Fibroblast of skin of left quadriceps (primary cell): ENCODE measurements at places on chromosomes 12 and 14.

GRCh38 chr12:32780071-32780470 lies 24.4 kb upstream of the YARS2 start:
- no peak for DNase-seq

DNA sequence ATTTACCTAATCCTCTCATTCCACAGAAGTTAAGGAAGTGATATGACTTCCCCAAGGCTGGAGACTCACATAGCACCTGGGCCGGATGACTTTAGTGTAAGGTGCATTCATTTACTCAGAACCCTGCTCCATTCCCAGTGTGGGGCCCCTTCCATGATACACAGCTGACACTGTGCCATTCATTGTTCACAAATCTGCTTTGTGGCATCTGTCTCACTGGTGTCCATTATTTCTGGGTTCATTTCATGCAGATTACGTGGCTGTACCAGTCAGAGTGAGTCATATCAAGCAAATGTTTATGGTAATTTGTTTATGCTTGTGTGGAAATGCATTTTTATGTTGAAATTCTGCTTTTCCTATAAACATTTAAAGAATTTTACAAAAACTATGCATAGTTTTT lies 5.2 kb downstream of the ANO4 start:
- DNase-seq: no peak

DNA sequence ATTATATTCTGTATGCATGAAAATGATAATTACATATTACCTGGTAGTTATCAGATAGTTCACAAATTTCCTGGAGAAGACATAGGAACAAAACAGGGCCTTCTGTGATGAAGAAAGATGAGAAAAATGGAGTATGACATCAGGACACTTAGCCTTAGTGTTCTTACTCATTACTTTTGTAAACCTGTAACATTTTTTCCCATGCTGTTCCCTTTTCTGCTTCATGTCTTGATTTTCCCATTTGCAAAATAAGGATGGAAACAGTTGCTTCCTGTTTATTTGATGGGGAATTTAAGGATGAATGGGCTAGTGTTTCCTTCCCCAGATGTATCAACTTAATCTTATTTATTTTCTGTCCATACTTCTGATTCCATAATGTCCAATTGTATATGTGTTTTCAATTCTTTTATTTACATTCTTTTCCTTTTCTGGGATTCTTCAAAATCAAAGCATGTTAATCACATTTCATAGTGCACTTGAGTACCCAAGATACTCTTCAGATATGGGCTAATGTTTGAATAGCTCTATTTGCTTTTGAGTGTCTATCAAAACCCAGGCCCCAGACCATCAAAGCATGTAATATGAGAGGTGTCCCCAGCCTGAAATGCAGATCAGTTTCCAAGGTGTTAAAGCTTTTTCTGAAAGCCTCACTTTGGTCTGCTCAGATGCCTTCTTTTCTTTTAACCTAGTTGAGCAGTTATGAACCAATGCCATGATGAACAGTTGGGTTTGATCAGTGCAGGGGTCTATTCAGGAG lies 260.5 kb downstream of the RAD51B start:
- no peak for DNase-seq

GRCh38 chr12:102509123-102509626 lies 28.8 kb upstream of the IGF1 start:
- DNase-seq: no peak

- DNase-seq: no peak
Observed at GRCh38 chr12:125996443-125996842, 931.2 kb downstream of the AACS start.

DNA sequence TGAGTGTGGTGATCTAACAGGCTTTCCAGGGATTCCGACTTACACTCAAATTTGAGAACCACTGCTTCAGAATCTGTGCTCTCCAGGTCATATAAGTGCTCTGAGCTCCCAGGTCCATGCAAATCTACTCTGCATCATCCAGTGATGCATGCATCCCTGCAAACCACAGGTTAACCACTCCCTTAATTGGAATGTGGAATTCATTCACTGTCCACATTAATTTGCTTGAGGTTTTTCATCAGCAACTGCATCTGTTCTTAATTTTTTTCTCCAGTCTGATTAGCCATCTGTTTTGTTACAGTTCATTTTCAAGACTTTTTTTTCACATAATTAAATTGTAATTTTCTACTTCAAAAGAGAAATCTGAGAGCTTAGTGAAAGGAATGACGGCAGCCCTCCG lies 43.4 kb upstream of the RIN3 start:
- DNase-seq: peak; percentile 93

DNA sequence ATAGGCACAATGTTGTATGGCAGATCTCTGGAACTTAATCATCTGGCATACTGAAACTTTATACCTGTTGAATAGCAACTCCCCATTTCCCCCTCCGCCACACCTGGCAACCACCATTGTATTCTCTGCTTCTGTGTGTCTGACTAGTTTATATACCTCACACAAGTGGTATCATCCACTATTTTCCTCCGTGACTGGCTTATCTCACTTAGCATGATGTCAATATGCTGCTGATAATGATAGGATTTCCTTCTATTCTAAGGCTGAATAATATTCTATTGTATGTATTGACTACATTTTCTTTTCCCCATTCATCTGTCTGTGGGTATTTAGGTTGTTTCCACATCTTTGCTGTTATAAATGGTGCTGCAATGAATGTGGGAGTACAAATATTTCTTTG lies 21.5 kb downstream of the BRMS1L start:
- no peak for DNase-seq

DNA sequence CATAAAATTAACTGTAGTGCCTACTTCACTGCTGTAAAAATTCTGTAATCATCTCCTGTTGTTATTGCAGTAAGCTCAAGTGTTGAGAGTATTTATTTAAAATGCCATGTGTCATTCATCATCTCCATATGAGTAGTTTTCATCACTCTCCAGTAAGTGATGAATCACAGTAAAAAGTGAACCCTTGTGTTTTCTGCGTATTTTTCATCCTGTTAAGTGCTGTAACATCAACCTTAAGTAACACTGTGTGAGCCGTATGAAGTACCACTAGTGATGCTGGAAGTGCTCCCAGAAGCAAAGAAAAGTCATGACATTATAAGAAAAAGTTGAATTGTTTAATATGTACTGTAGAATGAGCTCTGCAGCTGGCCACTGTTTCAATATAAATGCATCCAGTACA lies 55.4 kb downstream of the SLCO1B3 start:
- DNase-seq: no peak

- peak; percentile 31 for DNase-seq
Observed at GRCh38 chr12:112839386-112839972, 47.9 kb downstream of the RPH3A start.

DNA sequence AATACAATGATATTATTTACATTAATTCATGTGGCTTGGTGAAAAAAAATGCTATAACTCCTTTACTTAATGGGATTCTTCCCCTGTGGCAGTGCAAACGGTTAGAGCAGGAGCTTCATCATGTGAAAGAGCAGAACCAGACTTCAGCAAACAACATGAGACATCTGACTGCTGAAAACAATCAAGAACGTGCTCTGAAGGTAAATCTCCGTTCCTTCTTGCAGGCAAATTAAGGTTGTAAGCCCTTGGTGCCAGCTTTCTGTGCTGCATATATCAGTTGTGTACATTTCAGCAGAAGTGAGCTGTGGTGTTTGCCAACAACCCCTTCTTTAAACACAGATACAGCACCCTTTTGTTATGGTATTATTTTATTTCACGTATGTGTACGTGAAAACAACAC lies 171.7 kb downstream of the MIPOL1 start:
- DNase-seq: no peak

GRCh38 chr14:98685725-98686124 lies 586.3 kb downstream of the BCL11B start:
- no peak for DNase-seq

GRCh38 chr12:117090388-117090787 lies 8.8 kb downstream of the TESC start:
- DNase-seq: no peak

DNA sequence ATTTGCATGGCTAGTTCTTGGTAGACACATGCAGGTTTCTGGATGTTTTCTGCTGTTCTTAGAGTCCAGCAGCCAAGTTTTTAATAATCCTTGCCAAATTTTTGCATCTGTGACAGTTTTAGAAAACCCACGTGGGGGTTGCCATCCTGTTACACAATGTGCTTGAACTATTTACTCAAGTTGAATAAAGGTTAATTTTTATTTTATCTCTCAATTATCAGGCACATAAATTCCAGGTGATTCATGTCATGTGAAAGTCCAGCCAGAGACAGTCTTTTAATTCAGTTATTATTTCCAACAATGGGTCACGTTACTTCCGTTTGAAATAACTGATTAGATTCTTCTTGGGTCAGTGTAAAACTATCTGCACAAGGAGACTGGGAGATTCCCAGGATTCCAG lies 15.7 kb downstream of the MYRFL start:
- no peak for DNase-seq

- DNase-seq: peak; percentile 13
Observed at GRCh38 chr12:52494518-52494917, 1.5 kb upstream of the KRT6A start.

DNA sequence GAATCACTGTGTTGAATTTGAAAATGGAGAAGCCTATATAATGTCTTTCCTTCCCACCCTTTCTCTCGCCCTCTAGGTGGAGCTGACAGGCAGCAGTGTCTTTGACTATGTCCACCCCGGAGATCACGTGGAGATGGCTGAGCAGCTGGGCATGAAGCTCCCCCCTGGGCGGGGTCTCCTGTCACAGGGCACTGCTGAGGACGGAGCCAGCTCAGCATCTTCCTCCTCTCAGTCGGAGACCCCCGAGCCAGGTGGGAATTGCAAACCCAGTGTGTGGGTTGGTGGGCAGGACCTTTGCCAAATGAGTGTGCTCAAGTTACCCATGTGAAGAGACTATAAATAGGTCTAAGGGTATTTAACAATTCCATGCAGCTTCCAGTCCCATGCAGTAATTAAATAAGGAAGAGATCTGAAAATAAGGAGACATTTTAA lies 274.7 kb downstream of the EGLN3 start:
- DNase-seq: peak; percentile 26

- no peak for DNase-seq
Observed at GRCh38 chr14:92451755-92452154, 61.8 kb upstream of the RIN3 start.

DNA sequence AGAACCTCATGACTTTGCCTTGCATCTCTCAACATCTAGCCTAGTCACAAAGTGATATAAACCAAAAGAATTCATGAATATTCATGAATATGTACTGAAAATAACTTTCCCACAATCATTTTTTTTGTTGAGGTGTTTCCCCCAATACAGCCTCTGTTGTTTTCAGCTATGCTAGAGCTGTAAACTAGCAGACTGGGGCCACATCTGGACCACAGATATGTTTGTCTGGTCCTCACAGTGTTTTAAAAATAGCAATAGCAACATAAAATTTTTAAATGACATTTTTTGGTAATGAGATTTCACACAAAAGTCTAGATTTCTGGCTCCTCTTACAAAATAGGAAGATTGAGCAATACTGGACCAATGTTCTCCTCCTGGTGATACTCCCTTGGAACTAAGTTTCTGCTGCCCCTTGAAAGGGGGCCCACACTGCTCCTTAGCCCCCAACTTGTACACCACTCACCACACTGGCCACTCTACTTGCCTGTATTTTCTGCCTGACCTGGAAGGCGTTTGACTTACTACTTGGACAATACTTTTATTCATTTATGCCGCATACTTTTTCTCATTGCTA lies 81.2 kb downstream of the BMP4 start:
- DNase-seq: peak; percentile 47

DNA sequence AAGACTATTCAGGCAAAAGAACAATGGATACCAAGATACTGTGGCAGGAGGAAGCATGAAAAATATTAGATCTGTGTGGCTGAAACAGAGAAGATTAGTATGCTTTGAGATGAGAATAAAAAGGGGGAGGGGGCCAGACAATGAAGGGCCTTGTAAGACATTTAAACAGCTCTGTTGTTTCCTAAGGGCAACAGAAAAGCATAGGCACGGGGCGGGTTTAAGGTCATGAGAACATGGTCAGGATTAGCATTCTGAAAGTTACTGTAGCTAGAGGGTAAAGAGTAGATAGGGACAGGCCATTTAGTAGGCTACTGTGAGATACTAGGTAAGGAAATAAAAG lies 18.6 kb downstream of the INTS13 start:
- DNase-seq: no peak

DNA sequence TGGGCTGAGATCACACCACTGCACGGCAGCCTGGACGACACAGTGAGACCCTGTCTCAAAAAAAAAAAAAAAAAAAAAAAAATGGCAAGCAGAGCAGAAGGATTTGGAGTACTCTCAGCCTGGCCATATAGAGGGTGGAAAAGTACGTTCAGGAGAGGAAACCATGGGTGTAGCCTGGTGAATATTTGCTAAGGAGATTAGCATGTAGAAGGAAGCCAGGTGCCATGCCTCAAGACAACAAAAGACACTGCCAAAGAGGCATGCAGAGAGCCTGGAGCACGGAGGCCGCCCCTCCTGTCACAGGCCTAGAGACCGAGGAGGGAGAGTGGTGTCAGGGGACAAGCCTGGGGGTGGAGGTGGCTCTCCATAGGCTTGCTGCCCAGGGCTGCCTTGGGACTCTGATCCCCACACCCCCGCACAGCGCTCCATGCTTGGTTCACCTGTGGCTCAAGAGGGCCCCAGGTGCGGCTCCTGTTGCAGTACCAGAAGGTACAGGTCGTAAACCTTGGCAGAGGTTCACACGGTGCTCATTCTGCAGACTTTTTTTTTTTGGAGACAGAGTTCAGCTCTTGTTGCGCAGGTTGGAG lies 27.9 kb upstream of the DEGS2 start:
- no peak for DNase-seq

DNA sequence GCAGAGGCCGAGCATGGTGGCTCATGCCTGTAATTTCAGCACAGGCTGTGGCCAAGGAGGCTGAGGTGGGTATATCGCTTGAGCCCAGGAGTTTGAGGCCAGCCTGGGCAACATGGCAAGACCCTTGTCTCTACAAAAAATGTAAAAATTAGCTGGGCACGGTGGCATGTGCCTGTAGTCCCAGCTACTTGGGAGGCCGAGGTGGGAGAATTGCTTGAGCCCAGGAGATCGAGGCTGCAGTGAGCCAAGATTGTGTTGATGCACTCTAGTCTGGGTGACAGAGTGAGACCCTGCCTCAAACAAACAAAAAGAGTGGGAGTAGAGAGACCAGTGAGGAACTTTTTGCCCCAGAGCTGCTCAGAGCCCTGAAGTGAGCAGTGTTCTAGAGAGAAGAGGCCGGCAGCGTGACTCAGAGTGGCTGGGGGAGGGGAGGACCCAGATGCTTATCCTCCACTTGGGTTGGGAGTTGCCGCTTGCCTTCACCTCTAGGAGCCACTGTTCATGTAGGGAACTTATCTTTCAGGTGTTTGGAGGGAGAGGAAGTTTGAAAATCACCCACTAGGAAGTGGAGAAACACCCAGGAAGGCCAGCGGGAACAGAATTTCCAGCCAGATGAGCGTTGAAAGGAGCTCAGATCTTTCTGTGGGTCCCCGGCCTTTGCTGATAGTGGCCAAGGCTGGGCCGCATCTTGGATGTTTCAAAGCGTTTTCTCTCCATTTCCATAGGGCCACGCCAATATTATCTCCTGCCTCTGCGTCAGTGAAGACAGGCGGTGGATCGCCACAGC lies 15.3 kb downstream of the CFAP251 start:
- no peak for DNase-seq
